ENCODE measurements at places on chromosomes 16 and 17.
A peak's percentile ranks its signal among the peaks of the same experiment; 100 is the strongest.

- peak; percentile 90 for DNase-seq
Observed at GRCh38 chr17:72515291-72516065, 394.7 kb downstream of the SOX9 start.

GRCh38 chr16:266258-267164 is 9.2 kb downstream of the RGS11 start:
- no peak for DNase-seq

DNA sequence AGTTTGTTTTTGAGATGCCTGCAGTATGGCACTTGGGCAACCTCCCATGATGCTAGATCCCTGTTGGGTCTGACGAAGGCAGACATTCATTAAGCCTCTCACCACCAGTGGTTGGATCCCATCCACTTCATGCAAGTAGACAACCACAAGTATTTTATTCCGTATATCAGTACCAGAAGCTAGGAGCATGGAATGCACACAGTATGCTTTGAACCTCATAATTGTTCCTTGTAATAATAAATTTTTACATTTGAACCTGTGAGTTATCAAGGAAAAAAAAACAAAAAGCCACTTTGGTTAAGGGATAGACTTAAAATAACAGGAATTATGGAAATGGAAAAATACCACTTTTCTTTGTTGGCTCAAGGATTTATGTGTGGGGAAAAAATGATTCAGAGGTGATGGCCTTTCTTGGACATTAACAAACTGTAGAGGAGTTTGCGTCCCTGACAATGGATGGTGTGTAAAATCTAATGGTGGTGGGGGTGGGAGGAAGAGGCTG is 107.1 kb upstream of the KCNJ16 start:
- no peak for DNase-seq

GRCh38 chr16:4780235-4780634 is 7.9 kb downstream of the SEPTIN12 start:
- no peak for DNase-seq

DNA sequence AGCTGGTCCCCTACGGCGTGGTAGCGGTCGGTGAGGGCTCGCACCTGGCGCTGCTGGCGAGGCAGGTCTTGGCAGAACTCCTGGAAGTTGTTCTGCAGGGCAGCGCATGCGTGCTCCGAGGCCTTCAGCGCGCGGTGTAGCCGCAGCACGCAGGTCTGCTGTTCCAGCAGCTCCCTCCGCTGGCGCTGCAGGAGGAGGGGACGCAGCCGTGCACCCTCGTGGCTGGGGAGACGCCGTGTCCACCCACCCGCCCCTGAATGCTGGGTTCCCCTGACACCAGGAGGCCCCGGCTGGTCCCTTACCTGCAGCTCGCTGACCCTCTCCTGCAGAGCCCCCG is 12.2 kb downstream of the EVPL start:
- DNase-seq, result peak; percentile 74

- no peak for DNase-seq
Observed at GRCh38 chr17:50318501-50319285, 27.2 kb upstream of the XYLT2 start.

GRCh38 chr17:50658616-50659015 is 23.9 kb downstream of the ABCC3 start:
- DNase-seq, result no peak

- DNase-seq, result no peak
Observed at GRCh38 chr17:27631411-27631760, 398 bp downstream of the LGALS9 start.

- DNase-seq, result no peak
Observed at GRCh38 chr16:10245002-10245401, 62.8 kb upstream of the GRIN2A start.

GRCh38 chr16:31873556-31874365 is at the start of gene ZNF267:
TSS of gene ZNF267 (plus strand) at chr16:31873807. CDS start at chr16:31873967, 160 bp downstream.
- DNase-seq, result peak; percentile 84
